NCI-H1092 (cell line): ENCODE measurements at places on chromosomes 13 and 19.

- DNase-seq, result no peak
Measured at GRCh38 chr19:24074720-24075454, 12.1 kb upstream of the ZNF254 start.

GRCh38 chr13:30972888-30973377 lies 40.5 kb downstream of the TEX26 start:
- DNase-seq, result no peak

DNA sequence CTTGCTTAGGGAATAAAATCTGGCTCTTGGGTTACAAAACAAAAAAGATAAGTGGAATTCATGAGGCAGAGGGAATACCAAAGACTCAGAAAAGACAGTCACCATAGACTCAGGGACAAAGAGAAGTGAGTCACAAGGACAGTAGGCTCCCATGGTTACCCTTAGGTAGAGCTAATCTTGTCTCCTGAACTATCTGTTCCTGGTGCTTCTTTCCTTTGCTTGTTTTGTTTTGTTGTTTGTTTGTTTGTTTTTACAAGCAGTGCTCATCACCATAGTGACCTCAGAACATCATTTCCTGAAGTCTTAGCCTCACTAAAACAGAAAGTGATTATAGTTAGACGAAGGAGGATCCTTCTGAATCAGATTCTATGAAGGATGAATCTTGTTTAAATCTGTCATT lies 142.3 kb upstream of the SOX21 start:
- no peak for DNase-seq

- no peak for DNase-seq
Measured at GRCh38 chr13:102954350-102954749, 108.5 kb downstream of the ERCC5 start.

GRCh38 chr19:371501-372168 lies 27.0 kb upstream of the MIER2 start:
- no peak for DNase-seq

DNA sequence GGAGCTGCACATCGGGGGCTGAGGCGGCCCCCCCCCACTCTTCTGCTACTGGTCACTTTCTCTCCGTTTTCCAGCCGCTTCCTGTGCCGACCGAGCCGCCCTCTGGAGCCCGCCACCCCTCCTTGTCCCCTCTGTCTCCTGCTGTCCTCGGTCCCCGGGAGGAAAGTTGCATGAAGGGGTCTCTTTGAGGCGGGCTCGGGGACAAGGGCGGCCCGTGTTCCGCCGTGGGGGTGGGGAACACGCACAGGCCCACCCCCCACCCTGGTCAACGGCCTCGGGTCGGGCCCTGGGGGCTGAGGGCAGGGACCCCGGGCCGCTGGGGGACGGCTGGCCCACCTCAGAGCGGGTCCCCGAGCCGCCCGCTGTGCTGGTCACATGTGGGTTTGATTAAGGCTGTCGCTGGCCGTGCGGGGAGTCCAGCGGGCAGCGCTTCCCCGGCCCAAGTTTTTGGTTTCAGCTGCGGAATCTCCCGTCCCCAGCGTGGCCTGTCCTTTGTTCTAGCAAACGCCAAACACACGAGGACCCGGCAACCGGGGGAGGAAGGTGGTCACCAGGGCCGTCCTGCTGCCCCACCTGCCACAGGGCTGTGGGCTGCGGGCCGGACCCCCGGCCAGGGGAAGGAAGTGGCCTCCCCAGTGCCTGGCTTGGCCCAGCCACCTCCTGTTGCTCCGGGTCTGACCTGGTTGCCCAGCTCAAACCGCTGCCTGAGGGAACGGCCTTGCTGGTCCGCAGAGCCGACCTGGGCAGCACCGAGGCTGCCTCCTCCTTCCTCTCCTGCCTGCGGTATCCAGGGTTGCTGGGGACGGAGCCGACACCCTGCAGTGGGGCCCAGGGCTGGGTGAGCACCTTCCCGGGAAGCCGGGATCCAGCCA lies 1.9 kb downstream of the EFNA2 start:
- no peak for DNase-seq

DNA sequence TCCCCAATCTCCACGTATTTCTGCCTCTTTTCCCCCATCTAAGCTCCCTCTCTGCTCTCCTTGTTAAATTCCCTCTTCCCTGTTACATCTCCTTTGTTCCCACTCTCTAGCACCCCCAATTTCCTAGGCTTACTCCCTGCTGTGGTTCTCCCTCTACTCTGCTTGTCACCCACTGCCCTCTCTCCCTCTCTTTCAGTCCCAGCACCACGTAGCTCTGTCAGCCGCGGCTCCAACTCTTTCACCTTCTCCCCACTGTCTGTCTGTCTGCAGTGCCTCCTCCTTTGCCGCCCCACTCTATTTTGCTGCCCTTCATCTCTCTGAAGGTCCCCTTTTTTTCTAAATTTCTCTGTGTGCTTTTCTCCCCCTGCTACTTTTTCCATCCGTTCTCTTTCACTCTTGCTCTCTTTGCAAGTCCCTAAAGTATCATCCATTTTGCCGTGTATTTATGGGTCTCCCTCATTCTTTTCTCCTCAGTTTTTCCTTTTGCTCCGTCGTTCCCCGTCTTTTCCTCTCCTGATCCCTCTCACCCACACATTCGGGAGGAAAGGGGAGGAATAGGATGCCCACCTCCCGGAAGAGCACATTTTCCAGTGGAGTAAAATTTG lies 937 bp downstream of the ZNF841 start:
- DNase-seq, result no peak

DNA sequence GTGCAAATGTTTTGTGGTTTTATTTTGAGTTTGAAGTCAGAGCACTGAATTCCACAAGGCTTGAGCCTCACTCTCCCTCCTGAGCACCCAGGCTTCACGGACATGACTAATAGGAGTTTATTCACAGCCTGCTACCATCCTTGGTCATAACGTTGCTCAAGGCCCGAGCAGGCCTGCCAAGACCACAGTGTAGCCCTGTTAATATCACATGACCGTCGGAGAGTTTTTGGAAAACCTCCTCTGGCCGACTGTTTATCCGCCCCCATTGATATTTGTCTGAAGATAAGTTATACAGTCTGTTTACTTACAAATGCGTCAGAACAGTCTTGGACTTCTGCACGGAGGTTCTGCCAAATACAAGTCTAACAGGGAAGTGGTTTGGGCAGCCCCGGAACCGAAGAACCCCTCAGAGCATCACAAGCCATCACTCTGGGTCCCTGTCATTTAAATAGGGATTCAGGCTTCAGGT lies 89.9 kb downstream of the COL4A2 start:
- DNase-seq, result no peak

DNA sequence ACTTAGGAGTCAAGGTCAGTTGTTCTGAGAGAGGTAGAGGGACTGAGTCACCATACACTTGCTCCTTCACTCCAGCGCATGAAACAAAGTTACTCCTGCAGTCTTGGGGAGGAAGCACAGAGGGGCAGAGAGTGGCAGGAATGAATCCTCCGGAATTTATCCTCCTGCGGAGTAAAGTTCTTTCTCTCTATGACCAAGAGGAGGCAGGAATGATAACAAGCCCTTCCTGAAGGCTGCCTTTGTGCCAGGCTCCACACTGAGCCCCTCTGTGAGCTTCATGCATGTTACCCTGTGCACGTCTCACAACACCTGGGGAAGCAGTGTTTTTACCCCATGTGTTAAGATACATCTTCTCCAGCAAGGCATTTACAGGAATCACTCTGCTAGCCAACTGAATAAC lies 458.4 kb downstream of the KLF12 start:
- no peak for DNase-seq

DNA sequence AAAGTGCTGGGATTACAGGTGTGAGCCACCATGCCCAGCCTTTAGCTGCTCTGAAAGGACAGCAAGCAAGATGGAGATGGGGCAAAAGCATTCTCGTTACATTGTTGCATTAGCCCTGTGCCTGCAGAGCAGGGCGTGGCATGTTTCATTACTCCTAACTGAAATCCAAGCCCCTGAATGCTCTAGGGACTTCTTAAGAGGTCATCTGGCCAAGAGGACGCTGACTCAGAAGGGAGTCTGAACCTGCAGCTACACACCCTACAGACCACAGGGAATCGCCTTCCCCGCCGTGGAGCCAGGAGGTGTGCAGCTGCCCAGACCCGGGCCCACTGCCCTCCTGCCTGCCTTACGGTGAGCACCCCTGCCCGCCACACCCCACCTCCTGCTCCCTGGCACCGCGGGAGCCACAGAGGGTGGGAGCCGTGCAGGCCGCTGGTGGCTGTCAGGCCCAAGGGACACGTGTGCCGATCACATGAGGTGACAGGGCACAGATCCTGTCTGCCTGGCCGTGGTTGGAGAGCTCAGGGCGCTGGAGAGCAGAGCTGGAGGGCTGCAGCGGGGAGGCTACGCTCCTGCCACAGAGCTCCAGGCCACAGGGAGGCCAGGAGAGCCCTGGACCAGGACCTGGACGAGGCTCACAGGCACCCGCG lies 27.2 kb downstream of the ADPRHL1 start:
- no peak for DNase-seq

- no peak for DNase-seq
Measured at GRCh38 chr13:97826421-97827012, 127.0 kb upstream of the IPO5 start.
